Activated CD8-positive, alpha-beta T cell treated with anti-CD3 and anti-CD28 coated beads for 36 hours (primary cell): ENCODE measurements at places on chromosomes 3 and 15.

DNA sequence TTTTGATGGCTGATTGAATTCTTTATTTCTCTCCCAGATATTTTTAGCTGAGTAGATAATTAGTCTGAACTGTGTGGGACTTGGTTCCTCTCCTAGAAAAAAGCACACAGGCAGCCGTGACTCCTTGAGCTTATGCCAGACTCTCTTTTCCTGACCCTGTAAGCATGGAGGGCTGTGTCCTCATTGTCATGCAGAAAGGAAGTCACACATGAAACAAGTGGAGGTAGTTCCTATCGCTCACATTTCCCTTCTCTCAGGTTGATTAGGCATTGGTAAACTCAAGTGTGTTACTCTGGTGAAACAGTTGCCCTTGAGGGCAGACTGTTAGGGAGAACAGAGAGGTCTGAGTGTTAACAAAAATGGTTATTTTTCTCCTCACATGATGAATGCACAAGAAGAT lies 6.3 kb upstream of the RTP4 start:
- no peak for DNase-seq

GRCh38 chr3:83849106-83849730 lies 1109.6 kb upstream of the CADM2 start:
- DNase-seq, result no peak

GRCh38 chr15:90735923-90736322 lies 18.8 kb downstream of the BLM start:
- DNase-seq, result no peak

DNA sequence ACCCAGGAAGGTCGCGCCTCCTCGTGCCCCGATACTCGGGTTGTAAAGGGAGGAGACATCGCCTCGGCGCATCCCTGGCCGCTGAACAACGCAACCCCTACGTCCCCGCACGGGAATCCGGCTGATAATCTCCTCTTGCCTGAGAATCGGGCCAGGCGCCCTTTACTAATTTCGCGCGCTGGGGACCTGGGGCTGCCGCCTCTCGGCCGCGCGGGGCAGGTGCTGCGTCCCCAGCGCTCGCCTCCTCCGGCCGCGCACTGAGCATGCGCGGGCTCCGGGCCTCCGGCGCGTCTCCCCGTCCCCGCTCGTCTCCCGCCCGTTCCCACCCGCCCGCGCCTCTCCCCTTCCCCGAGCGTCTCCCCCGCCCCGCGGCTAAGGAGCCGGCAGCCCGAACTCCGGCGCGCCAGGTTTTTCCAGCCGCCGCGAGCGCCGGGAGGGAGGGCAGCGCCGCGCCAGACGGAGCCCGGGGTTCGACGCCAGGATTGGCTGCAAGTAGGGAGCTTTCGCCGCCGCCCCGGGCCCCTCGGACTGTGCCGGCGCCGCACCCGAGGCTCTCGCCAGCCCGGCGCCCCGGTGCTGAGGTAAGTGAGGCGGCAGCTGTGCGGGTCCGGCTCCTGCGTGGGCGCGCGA lies at the start of gene CNTN4:
TSS of gene CNTN4 (plus strand) at position 469 of the 630 bp plus-strand sequence.
- peak; percentile 14 for DNase-seq

DNA sequence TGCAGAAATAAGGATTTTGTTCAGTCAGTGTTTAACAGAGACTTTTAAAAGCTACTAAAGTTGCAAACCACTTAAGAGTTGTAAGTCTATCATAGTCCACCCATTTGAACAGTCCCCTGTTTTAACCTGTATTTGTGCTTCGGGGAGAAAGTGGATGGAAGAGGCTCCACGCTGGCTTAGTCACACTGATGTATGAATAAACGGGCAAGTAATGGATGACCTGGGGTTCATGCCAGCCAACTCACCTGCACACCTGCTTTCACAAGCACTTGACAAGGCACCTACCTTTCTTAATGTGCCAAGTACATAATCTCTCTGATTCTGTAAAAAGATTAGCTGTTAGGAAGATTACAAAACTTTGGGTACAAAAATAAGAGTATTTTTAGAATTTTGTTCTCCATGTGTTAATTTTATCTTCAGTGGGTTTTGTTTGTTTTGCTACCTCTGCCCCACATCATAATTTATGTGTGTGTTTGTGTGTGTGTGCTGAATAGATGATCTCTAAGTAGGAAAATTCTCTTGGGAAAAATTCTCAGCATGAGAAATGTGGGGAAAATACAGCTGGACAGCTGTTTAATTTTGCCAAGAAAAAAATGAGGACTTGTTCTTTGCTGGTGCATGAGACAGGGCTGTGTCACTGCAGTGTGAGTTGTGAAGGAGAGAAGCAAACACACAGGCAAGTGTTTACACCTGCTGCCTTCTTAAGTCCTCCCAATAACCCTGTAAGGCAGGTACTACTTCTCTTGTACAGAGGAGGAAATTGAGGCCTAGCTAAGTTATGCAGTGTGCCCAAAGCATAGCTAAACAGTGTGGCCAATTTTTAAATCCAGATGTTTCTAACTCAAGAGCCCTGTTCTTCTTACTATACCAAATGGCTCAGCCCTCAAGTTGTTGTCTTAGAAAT lies 181.2 kb upstream of the IL12A start:
- no peak for DNase-seq

GRCh38 chr3:48859206-48859605 lies 11.5 kb upstream of the PRKAR2A start:
- DNase-seq, result no peak
